ENCODE measurements at places on chromosomes 5 and 9.

DNA sequence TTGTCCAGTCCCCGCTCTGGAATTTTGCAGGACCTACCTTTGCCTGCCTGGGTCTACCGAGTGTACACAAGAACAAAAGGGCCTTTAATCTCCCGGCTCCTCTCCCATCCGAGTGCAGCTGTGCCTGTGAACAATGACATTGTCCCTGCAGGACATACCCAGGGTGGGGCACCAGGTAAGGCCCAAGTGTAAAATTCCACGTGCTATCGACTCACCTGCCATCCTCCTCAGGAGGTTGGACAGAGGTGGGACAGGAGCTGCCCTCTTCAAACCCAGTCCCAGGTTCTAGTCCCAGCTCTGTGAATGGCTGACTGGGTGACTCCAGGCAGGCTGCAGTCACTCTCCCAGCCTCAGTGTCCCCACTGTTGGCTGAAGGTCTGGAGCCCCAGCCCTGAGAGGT, 159.6 kb upstream of the ALDH1B1 start:
- no peak for DNase-seq

DNA sequence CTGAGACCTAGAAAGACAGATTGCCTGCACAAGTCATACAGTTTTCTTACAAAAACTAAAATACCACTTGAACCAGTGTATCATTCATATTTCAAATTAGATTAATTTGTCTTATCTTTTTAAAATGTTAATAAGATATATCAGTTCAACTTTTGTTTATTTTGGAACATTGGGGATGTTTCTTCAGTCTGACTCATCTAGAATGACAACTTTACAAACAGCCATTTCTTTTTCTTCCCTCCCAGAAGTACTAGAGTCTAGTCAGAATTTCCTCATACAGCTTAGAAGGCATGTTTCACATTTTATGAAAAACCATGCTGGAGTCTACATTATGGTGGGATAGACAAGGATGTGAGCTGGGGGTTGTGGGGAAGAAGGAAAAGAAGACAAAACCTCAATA, 262.5 kb downstream of the NFIB start:
- no peak for DNase-seq

GRCh38 chr5:141650851-141651727, at the start of gene FCHSD1:
TSS of gene FCHSD1 (minus strand) at chr5:141651418. CDS start at chr5:141651368, 50 bp downstream.
- peak; percentile 99 for DNase-seq

DNA sequence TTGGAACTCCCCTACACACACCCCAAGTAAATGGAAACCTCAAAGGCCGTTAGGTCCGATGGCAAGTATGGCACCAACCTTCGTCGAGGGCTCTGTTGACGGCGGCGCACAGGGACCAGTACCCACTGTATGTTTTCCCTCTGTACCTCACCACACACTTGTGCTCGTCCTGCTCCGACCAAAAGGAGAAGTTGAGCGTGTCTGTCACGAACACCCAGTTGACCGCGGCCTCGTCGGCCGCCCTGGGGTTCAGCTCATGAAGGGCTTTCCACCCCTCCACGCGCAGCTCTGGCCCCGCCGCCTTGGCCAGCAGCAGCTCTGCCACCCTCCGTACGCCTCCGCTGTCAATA, 24.0 kb downstream of the HNRNPK start:
- DNase-seq, result peak; percentile 24

DNA sequence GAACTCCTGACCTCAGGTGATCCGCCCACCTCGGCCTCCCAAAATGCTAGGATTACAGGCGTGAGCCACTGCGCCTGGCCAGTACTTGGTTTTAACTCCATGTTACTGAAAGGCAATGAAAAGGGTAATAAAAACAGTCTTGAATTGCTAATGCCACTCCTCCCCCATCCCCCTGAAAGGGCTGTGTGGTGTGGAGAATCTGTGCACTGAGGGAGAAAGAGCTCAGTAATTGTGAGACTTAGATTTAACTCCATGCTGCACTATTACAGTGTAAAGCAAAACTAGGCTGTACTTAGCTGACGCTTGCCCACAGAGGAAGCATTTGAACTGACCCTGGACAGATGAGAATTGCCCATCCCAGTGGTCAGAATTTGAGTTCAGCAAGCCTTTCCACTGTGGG, 1662.4 kb upstream of the ACO1 start:
- no peak for DNase-seq

DNA sequence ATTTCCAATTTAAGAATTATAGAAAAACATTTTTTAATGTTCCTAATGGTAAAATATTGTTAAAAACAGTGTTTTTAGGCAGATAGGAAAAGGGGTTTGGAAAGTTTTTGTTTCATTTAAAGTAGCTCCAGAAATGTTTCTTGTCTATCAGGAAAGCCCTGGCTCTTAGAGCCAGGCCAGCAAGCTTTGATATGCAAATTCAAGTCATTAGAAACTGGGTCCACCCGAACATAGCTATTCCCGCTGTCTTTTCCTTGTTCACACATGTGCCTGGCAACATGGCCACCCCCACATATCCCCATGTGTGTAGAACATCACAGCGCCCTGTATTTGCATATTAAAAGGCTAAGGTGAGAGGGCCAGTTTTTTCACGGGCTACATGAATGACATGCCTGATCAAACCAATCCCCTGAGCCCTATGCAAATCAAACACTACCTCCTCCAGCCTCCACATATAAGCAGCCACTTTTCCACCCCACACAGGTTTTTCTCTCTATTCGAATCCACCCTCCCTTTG, 925.3 kb upstream of the CDH10 start:
- no peak for DNase-seq

DNA sequence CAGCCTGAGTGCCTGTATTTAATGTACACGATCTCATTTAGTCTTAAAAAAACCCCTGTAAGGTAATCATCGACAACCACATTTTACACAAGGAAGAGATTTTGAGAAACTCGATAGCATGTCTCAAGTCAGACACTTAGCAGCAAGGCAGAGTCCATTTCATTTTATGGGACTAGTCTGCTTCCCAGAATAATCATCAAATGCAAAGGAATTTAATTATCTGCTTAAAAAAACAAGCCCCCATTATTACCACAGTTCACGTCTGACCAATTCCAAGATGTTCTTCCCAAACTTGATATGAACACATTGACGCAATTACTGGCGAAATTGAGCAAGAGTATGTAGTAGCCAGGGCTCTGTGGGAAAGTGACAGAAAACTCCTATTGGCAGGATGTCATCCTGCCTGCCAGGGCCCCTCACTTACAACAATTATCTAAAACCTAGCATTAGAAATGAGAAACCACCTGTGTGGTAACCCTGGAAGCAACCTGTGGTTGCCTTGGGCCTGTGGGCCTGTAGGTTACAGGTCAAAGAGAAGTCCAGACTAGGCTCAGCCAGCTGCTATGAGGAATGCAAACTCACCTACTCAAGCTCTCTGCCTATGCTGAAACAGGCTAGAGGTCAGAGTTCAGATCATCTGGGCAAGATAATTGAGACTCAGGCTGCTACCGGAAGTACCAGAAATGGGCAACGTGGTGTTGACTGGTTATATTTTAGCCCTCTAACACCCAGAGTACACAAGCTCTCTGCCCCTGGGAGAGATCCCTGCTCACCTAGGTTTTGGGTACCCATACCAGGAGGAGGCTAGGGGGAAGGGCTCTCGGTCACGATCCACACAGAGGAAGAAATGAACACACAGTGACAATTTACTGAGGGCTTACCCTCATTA, 1.6 kb downstream of the B4GALT1 start:
- DNase-seq, result peak; percentile 48

DNA sequence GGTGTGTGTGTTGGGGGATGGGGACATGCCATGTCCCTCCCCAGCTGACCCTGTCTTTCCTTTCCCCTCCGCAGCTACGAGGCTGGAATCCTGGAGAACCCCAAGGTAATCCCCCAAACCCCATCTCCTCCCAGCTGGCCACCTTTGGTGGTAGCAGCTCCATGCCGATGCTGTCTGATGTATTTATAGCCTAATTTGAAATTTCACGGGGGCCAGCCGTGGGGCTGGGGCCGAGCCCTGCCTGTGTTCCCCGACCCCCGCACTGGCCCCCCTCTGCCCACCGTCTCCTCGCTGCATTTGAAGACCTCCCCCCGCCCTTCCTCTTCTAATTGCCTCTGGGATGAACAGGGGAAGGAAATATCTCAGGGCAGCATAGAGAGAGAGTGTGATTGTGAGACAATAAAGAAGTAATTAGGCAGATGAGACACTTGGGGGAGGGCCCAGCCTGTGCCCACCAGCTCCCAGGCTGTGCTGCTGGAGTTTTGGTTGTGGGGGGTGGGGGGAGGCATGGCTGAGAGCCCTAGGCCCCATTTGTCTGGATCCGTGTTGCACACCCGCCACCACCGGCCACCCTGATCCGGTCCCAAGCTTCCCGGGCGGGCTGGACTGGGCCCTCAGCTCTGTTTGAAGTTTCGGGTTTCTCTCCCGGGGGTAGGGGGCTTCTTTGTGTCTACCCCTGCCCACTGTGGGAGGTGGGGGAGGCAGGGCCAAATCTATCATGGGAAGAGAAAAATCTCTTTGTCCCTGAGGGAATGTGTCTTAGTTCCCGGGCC, 26.8 kb downstream of the ASS1 start:
- no peak for DNase-seq

DNA sequence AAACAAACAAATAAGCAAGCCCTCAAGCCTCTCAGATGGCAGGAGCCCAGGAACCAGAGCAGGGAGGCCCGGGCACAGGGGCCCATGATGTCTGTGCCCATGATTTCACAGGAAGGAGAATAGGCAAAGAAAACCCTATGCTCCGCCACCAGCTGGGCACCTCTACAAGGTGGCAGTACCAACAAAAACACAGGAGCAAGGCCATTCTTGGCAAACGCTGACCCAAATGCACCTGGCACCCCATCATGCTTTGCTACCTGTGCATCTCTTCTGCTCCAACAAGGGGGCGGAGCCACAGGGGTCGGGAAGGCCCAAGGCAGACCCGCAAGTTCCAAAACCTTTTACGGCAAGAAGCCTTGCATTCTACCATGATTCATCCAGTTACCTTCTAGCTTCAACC, 3.1 kb downstream of the BRD3 start:
- DNase-seq, result no peak

- no peak for DNase-seq
Observed at GRCh38 chr5:118009741-118010297, 978.5 kb downstream of the DTWD2 start.

GRCh38 chr5:65326922-65327321, 154.8 kb downstream of the ADAMTS6 start:
- DNase-seq, result no peak

DNA sequence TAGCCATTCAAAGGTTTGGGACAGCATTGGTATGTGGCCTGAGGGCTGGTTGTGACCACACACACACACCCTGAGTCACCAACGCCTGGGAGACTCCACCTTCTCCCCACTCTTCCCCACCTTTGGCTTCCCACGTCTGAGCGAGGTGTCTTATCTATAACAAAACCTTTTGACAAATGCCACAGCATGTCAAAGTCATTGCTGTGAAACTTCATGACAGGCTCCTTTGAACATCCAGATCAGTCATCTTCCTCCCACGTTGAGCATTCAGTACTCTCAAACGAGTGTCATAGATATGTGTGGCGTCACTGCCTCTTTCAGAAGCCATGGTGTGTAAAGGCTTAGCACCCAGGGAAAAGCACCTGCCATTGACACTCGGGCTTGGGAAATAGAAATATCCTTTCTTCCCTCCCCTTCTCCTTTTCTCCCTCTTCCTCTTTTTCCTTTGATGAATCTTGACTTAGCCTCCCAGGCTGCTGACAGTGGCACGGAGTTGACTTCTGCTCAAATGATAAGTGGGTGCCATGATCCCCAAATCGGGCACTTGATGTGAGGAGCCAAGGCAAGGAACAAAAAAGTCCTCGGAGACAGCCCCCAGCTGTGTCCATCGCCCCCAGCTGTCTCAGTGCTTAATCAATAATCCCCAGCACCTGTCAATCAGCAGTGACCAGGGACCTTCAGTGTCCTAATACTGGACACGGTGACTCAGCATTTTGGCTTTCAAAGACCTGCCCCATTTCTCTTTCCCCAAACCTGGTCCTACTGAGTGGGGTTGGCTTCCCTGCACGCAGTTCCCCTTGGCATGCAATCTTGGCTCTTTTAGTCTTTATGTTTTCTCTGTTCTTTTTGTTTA, 114.8 kb downstream of the FGF18 start:
- DNase-seq, result no peak

DNA sequence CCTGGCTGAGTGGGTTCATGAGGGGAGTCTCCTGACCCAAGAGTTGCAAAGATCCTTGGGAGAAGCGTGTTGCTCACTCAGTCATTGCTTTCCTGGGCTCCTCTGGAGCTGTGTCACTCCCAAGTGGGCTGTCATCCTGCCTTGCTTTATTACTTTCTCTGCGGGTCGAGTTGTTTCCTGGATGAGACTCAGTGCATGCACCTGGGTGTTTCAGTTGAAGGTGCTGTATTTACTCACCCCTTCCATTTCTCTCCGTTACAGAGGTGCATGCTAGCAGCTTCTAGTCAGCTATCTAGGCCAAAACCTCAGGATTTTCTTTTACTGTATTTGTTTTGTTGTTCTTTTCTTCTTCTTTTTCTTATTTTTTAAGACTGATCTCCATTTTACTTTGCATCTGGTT, 785.5 kb upstream of the EDIL3 start:
- no peak for DNase-seq

GRCh38 chr5:61416010-61416409, 84.0 kb downstream of the ZSWIM6 start:
- no peak for DNase-seq

- DNase-seq, result no peak
Observed at GRCh38 chr5:59190746-59191145, 607.9 kb downstream of the RAB3C start.

DNA sequence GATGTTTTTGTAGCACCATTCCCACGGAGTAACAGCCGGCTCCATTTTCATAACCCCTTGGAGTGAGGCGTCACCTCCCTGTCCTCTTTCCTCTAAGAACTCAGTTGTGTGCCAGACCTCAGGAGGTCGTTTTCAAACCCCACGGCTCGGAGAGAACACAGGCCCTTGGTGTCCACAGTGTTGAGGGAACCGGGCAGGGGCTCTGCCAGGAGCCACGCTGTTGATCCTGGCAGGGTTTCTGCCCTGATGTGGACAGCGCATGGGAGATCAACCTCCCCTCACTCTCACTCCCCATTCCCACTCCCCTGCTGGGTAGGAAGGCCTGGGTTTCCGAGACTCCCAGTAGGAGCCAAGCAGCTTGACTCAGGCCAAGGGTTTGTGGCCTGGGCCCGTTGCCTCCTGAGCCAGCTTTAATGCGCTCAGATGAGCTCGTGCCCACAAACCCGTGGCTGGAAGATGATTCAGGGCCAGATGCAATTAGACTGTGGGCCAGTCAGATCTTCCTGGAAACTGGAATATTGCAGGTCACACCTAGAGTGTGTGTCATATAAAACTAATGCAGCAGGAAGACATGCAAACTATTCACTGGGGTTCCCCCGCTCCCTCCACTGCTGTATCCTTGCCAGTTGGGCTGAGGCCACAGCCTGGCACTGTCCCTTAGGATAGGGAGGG, 133.4 kb downstream of the SLC12A2 start:
- DNase-seq, result no peak

DNA sequence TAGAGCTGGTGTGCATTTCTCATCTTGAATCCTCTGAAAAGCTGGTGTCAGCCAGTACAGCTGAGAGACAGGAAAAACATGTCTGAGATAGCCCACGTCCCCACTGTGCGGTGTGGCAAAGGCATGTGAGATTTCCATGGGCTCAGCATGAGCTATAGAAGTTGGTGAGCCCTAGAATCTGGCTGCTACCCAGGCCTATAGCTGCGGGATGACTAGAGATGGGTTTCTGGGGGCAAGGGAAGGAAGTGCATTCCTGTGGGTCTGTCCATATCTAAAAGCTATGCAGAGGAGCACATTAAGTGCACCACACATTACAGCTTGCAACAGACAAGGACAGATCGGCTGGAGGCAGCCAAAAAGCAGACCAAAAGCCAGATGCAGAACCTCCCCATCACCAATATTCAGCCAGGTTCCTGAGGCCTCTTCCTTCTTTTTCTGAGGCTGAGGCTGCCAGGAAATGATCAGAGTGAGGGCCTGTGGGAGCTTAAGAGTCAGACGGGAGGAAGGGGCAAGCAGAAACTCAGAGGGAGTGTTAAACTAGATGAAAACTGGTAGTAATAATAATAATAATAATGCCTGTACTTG, 55.8 kb upstream of the RANBP3L start:
- no peak for DNase-seq

Measured in GM19239 (cell line).